Right lobe of liver (tissue), 6 donors: ENCODE measurements at places on chromosomes 6 and 20.

- no peak for DNase-seq
Measured at GRCh38 chr6:37531437-37532036, 31.8 kb upstream of the CCDC167 start.

DNA sequence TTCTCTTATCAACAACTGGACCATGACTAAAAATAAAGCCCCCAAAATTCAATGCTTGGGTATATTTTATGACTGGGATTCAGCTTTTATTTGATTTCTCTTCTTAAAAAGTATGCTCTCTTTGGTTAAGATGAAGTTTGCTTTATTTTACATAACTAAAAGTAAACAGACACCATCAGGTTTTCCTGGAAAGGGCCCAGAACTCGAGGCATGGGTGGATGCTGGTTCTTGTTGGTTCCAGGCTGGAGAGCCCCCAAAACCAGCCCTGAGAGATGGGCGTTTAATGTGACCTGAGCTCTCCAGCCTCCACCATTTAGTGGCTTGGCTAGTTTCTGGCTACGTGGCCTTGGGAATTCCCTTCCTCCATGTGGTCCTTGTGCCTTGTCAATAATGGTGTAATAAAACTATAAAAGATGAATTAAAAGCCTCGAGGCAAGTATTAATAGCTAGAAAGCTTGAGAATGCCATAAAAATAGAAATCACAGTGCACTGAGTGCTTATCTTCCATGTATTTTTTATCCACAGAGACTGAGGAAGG is 34.1 kb downstream of the BANF2 start:
- no peak for DNase-seq

DNA sequence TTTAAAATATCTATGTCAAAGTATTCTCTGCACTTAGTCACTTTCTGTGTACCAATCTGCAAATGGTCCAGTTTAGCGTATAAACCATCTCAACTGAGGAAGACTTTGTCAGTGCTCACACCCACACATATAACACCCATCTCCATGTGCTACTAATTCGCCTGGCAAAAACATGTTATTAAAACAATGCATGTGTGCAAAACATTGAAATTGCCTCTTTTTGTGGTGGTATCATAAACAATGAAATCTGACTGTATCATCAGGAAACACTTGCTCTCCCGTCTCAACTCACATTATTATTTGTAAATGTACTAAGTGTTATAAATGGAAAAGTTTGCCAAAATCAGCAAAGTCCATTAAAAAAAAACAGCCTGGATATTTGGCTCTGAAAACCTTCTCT is 105.9 kb upstream of the FOXC1 start:
- DNase-seq, result no peak

- no peak for DNase-seq
Measured at GRCh38 chr6:43886717-43887339, 116.8 kb downstream of the VEGFA start.

- no peak for DNase-seq
Measured at GRCh38 chr6:117441824-117442264, 16.1 kb upstream of the ROS1 start.

GRCh38 chr6:15364401-15365037 is 118.7 kb downstream of the JARID2 start:
- DNase-seq, result no peak

GRCh38 chr6:152232501-152233151 is 404.5 kb downstream of the SYNE1 start:
- DNase-seq, result no peak
